ENCODE measurements at places on chromosomes 1 and 21. TPM values are rescaled to one million over a fixed set of nuclear protein-coding genes. Genes with fewer than 3 reads are reported as not detected.

DNA sequence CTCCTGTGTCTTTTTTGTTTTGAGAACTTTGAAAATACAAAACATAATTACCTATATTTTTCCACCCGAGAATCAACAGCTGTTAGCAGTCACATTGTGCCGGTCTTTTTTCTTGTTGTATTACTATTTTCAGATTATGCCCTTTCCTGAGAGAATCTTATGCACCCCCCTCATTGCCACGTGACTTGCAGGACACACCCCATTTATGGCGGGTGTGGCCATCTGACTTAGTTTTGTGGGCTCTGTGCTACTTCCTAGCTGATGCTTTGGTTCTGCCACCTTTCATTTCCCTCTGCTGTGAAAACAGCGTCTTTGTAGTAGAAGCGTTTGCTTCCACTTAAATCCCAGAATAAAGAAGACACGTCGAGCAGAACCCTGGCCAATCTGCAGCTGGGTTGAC, 82.8 kb upstream of the SOX13 start:
- no peak for DNase-seq

DNA sequence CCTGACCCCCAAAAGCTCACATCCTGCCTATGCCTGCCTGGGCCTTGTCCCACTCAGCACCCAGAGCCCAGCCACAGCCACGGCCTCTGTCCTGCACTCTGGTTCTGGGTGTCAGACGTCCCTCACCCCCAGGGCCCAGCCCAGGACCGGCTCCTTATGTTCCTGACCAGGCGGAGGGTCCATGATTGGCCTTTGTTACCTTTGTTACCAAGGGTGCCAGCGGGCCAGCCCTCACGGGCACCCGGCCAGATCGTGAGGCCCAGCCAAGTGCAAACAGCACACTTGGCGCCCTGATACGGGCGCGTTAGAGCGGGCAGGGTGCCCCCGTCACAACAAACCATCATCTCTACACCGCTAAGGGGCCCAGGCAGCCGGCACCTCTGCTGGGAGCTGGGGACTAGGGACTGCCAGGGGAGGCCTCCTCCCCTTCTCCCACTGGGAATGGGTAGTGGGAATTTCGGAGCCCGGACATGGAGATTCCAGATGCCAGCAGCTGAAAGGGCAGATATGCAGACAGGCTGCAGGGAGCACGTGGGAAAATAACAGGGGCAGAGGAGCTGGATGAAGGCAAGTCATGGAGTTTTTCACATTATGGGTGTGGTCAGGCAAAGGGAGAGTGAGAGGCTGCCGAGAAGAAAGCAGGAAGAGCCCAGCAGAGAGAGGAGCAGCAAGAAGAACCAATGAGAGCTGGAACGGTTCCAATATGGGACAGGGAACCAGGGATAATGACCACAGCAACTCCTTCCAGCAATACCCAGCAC, 22.1 kb downstream of the HSPG2 start:
- peak; percentile 88 for DNase-seq

- no peak for DNase-seq
Observed at GRCh38 chr1:23563003-23563402, 3.7 kb upstream of the ID3 start.

- no peak for DNase-seq
Observed at GRCh38 chr1:96955307-96956012, 233.9 kb downstream of the PTBP2 start.

DNA sequence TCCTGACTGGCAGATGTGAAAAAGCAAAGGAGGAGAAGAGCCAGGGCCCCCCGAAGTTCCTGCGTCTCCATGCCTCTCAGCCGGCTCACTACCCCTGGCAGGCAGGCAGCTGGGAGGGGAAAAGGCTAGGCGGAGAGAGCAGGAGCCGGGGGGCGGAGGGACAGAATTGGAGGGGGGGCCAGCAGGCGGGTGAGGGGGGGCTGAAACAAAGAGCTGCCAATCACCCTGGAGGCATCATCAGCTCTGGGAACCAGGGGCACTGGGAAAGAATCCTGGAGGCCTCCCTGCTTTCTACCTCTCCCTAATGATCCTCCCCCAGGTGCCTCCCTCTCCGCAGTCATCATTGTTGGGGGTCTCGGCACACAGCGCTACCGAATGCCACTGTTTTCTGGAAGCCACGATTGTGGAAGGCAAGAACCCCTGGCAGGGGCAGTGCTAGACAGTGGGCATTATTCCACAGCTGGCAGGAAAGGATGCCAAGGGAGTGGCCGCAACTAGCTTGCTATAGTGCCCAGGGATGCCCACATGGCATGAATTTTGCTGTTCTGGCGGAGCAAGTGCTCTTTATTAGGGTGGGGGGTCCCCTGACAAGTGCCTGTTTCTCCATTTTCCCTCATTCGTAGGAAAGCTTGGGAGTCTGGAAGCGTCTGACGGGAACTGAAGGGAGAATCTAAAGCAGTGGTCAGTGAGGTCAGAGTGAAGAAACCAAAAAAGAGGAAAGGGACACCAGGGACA, at the start of gene THBS3:
Gene THBS3 (minus strand): TSS at position 92 of the 735 bp plus-strand sequence. CDS start 21 bp downstream, at position 71.
- peak; percentile 81 for DNase-seq

GRCh38 chr1:67850151-67850551, 16.9 kb upstream of the GNG12 start:
- peak; percentile 60 for DNase-seq

- DNase-seq, result no peak
Observed at GRCh38 chr1:197736685-197737084, 38.6 kb downstream of the DENND1B start.

- no peak for DNase-seq
Observed at GRCh38 chr1:3054474-3054873, 14.5 kb upstream of the PRDM16 start.

- DNase-seq, result no peak
Observed at GRCh38 chr1:3679098-3679555, 26.8 kb downstream of the TP73 start.

DNA sequence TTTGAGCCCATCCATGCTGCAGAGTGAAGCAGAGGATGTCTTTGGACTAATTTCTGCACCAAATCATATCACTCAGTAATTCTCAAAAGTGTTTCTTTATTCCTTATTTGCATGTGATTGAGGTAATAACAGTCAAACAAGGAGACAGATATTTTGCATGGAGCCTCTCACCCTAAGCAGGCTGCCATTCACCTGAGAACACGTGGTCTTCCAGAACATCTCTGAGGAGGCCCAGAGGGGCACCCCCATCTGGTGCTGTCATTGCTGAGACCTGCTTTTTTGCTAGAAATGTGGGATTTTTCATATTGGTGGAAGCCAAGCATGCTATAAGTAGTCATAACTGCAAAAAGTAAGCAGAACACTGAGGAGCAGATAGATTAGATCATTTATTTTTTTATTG, 7.7 kb downstream of the SLC37A1 start:
- DNase-seq, result no peak

DNA sequence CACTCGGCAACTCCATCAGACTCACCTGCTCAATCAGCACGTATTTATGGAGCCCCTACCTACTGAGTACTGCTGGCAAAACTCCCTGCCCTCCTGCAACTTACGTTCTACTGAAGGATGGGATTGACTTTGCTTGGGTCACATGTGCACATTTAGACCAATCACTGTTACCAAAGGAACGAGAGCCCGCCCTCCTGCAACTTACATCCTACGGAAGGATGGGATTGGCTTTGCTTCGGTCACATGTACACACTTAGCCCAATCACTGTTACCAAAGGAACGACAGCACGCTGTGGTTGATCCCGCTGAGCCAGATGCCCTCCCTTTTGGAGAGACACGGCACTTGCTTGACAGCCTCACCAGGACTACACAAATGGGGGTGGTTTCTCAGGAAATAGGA, 46.0 kb downstream of the UBIAD1 start:
- no peak for DNase-seq

DNA sequence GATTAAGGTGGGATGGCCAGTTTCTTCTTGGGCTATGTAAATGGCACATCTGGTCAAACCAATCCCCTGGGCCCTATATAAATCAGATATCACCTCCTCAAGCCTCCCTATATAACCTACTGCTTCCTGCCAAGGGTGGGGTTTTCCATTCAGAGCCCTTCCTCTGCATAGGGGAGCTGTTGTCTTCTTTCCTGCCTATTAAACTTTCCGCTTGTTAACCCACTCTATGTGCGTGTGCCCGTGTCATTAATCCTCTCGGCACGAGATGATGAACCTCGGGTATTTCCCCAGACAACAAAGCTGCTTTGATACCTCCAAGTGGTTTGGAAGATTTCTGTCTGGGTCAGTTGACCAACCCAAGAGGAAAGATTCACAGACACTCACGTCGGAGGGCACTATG, 19.3 kb upstream of the SERTAD4 start:
- no peak for DNase-seq

DNA sequence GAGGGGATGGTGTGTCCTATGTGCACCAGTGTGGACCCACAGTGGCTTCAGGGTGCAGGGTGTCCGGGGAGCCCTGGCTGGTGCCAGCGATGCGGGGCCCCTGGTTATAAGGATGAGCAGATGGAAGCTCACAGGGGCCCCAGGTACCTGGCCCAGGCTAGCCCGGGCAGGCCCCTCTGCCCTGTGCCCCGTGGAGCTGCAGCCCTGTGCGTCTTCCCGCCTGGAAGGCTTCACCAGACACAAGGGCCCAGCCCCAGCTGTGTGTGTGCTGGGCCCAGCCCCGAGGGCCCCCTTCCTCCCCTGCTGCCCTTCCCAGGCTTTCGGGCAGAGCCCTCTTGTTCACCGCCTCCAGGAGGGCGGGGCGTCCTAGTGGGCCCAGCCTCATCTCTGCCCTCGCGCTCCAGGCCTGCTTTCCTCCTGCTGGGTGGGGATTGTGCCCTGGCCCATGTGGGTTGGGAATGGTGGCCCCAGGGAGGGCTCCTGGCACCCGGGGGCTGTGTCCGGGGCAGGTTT, 15.9 kb downstream of the PFKL start:
- DNase-seq, result no peak

DNA sequence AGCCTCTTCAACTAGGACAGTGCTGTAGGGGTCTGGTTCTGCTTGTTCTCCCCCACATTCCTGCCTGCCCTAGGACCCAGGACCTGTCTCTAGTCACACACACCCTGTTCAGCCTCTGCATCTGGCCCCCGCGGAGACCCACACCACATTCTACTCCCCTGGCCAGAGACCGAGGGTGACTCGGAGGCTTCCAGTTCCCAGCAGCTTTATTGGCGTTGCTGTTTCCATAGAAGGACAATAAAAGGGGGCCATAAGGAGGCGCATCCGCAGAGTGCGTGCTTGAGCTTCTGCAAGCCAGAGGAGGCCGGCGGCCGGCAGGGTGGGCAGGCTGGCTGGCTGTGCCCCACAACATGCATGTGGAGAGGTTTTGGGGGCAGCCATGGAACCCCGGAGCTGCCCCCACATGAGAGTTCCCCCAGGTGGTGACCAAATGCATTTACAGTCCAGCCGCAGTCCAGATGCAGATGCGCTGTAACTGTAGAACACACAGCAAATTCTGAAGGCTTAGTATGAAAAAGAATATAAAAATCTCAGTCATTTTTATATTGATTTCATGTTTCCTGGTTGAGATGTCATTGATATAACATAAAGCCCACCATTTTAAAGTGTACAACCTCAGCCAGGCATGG, 52.4 kb downstream of the PDE9A start:
- DNase-seq, result no peak

DNA sequence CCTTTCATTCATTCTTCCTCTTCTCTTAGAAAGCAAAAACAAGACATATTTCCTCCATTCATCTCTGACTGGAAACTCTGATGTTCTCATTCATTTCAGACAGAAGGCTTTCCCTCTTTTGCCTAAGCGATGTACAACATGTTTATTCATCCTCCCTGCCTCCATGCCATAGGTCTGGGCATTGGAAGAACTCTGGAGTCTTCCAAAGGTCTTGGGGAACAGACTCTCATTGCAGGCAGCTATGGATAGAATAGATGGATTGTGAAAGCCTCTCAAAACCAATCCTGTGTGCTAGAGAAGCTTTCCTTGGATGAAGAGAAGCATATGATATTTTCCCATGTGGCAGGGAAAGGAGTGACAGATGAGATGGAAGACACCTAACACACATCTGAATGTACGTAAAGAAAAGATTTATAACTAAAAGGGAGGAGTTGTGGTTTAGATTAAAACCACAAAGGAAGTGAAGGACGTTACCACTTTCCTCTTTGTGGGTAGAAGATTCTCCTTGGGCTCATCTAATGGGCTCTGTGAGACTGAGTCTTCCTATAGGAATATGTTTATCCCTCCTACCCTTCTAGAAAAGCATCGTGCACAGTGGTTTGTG, 38.7 kb downstream of the BCL9 start:
- no peak for DNase-seq

GRCh38 chr1:157286646-157287420, 148.6 kb upstream of the ETV3 start:
- DNase-seq, result no peak

DNA sequence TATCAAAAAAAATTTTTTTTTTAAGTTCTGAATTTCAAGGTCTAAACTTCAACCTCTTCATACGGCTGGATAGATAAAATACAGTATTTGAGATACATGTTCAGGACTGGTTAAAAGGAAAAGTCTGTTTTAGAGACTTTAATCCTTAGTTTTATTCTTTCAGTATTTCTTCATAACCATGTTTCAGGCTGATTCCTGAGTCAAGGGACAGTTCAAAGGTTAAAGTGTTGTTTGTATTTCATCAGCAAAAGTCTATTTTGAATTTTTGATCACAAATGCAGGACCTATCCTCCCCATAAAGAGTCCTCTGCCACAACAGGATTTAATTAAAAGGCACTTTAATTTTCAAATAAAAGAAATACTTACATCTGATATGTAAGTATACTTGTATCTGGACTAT, 53.5 kb downstream of the SELENOF start:
- DNase-seq, result no peak

DNA sequence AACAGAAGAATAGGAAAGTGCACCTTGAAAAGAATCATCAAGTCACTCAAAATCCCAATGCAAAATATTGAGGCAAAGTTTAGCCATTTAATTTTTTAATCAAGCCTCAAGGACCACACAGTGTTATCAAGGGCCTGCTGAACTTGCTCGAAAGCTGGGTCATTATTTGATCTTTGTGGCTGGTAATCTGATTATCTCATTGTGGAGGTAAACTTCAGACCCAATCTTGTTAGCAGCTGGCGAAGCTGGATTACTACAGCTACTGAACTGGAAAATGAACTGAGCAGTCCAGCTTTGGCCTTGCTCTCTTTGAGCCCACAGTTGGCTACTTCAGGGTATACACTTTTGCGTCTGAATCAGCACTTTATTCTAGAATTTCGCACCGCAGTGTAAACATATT, 94.4 kb downstream of the BARHL2 start:
- no peak for DNase-seq

- DNase-seq, result no peak
Observed at GRCh38 chr1:56289260-56289659, 290.1 kb downstream of the PLPP3 start.

GRCh38 chr1:112083487-112083886, 94.0 kb upstream of the KCND3 start:
- DNase-seq, result peak; percentile 48

- peak; percentile 62 for DNase-seq
Observed at GRCh38 chr1:51517361-51518032, 1.6 kb downstream of the EPS15 start.

Gene NR1I3
- total RNA-seq, result 0.48 TPM

Gene LYPD8
- total RNA-seq, result not detected

Gene OR2L2
- 8.9 TPM for total RNA-seq

Gene SLC25A34
- 0.48 TPM for total RNA-seq

Gene LCE1E
- not detected for total RNA-seq

Gene KHDC4
- total RNA-seq, result 40.7 TPM

Gene FAAH
- total RNA-seq, result 0.72 TPM

Gene CCNL2
- 106 TPM for total RNA-seq
